ENCODE measurements at places on chromosomes 6 and 20.

- DNase-seq, result no peak
These were observed 62.8 kb downstream of the ATP9A start for GRCh38 chr20:51705400-51705799.

DNA sequence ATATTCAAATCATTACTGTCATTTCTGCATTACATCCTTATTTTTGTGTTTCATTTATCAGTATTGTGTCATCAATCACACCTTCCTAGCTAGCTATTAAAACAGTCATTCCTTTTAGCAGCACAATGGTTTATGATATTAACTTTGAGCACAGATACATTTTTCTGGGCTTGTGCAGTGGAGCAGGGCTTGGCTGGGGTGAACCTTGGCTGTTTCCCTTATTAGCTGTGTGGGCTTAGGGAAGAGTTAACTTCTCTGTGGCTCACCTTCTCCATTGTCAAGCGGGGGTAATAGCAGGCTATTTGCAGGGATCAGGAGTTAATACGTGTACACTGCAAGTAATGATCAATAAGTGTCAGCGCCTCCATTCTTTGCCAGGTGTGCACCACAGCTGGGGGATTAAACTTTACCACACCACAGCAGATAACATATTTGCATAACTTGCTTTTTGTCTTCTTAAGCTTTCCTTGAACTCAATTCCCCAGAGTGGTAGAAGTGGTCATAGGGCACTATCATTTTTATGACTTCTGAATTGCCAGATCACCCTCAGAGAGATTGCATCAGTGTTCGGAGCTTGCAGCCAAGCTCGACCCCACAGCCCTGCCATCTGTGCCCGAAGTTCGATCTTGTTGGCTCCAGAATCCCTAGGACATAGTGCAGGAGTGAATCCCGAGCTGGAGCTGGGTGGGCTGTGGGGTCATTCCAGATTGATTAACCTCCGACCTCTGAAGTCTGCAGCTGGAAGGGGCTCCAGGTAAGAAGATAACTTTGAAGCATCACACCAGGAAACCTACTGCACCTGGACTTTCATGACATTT is 1.5 kb upstream of the PYGB start:
- no peak for DNase-seq

GRCh38 chr20:50874758-50875665 is 56.2 kb downstream of the ADNP start:
- DNase-seq, result no peak

- DNase-seq, result no peak
These were observed 86.0 kb downstream of the UBE3D start for GRCh38 chr6:82979657-82980056.

DNA sequence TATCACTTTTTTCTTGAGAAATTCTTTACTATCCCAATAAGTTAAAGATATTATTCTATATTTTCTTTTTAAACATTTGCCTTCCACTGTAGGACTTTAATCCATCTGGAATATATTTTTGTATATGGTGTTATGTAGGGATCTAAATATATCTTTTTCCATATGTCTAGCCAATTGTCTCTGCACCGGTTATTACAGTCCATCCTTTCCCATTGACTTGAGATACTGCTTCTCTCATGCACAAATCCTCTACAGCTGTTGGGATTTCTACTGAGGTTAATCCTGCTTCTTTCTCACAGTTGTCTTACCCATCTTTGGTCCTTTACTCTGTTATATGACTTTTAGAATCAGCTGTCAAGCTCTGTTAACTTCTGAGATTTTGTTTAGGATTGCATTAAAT is 483.8 kb upstream of the CDH4 start:
- DNase-seq, result no peak

- no peak for DNase-seq
These were observed 67.9 kb downstream of the STK35 start for GRCh38 chr20:2169456-2170088.

DNA sequence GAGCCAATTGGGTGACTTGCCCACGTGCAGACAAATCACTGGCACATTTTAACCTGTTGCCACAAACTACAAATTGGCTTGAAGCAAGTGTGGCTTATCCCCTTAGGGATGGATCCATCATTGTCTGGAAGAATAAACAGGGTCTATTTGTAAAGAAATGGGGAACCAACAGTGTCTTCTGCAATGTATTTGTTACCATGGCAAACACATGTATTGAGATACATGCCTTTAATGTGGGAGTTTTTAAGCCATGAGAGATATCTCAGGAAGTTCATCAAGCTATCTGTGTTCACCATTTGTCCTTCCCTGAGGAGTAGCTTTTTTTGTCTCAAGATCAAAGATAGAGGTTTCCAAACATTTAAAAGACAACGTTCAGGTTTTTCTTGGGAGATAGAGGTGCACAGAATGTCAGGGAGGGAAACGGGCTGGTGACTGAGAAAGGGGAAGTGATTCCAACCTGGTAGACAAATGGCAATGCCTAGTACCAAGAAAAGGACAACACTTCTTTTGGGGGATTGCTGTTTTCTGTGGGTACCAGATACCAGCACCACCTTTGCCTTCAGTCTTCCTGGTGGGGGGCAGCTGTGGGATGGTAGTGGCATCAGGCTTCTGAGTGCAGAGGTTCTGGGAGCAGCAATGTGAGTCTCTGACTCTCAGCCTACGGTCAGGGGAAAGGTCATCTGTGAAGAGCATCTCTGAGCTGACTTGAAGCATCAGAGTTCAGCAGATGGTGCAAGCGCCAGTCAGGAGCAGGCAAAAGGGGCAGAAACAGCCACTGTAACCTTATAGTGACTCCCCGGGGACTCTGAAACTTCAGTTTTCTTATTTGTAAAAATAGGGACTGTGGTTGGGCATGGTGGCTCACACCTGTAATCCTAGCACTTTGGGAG is 20.1 kb upstream of the BCAS1 start:
- DNase-seq, result no peak

GRCh38 chr20:12965870-12966251 is 42.9 kb upstream of the SPTLC3 start:
- no peak for DNase-seq

DNA sequence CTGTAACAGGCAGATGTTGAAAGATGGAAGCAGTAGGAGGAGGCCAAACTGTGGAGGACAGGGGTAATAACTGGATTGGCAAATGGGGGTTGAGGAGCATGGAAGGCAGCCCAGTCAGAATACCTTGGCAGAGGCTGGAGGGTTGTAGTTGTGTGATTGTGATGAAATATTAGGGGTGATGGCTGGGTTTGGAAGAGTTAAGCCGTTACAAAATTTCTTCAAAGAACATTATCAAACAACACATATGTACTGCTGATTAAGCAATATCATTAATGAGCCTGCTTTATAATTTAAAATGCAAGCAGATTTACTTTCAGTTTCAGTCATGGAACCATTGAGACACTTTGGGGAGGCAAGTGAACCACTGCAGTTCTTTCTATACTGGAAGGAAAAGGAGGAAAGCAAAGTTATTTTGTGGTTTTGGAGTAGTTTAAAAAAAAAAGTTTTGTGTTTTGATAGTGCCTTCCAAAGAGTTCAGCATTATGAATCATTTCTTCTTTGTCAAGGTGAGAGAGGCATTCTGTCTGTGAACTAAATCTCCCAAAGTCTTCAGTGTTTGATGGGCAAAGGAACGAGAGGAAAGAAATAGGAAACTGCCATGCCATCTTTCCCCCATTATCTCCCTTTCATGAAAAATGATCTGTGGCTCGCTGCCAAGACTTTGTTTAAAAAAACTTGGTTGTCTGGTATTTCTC is 20.7 kb downstream of the FOXO3 start:
- DNase-seq, result no peak

DNA sequence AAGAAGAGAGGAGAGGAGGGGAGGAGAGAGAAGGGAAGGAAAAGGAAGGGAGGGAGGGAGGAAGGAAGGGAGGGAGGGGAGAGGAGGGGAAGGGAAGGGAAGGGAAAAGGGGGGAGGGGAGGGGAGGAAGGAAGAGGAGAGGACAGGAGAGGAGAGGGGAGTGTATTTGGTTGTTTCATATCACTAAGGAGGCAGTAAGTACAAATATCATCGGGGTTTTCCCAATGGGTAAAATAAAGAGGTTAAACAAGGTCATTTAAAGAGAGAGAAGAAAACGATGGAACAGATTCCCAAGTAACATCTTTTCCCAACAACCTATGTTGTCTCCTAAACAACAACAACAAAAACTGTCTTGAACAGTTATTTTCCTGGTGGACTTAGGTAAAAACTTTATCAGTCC is 43.6 kb downstream of the MBOAT1 start:
- DNase-seq, result no peak

DNA sequence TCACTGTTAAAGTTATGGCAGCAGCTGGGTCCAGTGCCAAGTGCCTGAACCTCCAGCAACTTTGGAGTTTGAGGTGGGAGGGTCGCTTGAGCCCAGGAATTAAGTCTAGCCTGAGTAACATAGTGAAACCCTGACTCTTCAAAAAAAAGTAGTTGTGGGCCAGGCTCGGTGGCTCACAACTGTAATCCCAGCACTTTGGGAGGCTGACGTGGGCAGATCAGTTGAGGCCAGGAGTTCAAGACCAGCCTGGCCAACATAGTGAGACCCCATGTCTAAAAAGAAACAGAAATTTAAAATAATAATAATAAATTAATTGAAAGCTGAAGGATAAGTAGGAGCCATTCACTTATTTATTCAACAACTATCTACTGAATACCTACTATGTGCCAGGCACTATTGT is 33.8 kb downstream of the FKBP5 start:
- DNase-seq, result no peak

GRCh38 chr20:61521687-61522420 is 269.8 kb downstream of the CDH4 start:
- DNase-seq, result no peak

DNA sequence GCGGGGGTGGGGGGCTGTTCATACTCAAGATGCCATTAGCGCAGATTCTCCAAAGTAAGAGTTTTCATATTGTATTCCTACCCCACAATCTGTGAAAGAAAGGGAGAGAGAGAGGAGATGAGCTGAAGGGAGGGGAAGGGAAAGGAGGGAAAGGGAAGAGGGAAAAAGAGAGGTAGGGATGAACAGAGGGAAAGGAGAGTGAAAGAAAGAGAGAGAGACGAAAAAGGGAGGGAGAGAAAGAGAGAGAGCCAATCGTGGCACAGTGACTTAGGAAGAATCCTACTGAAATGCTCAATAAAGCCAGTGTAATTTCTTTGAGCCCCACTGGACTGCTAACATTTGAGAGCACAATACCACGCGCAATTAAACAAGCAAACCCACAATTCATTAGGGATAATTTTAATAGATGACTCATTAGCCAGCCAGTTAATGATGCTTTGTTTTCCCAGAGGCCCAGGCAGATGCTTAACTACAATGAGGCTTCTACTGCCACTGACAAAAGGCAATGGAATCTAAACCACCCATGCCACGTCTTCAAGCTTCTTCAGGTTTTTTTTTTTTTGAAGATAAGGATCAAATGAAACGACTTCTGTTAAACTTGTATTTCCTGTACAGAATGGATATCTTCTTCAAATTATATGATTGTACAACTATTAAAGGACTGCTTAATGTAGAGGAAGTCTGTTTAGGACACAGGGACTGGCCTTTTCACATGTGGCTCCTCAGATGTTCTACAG is 306.8 kb downstream of the FOXC1 start:
- DNase-seq, result no peak

GRCh38 chr6:100466410-100467128 is 1.8 kb upstream of the SIM1 start:
- no peak for DNase-seq

DNA sequence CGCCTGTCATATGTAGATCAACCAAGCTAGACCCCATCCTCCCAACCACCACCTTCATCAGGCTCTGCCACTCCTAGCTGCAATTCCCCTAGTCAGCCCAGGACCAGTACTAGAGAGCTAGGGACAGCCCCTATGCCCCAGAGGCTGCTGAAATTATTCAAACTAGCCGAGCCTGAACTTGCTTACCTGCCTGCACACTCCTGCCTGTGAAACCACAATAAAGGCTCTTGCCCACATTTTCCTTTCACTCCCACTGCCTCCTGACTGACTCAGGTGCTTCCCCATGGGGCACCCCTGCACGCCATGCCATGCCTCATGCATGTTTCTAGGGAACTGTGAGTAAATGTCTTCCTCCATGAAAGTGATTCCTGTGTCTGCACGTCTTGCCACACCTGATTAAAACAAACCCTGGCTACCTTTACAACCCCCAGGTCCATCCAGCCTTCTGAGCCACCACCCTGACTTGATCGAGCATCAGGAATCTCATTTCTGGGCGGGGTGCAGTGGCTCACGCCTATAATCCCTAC is 66.5 kb upstream of the IER3 start:
- DNase-seq, result peak; percentile 63

- no peak for DNase-seq
These were observed 37.5 kb upstream of the FUT9 start for GRCh38 chr6:95978230-95978629.

GRCh38 chr6:136719280-136720044 is 72.8 kb downstream of the MAP3K5 start:
- no peak for DNase-seq

DNA sequence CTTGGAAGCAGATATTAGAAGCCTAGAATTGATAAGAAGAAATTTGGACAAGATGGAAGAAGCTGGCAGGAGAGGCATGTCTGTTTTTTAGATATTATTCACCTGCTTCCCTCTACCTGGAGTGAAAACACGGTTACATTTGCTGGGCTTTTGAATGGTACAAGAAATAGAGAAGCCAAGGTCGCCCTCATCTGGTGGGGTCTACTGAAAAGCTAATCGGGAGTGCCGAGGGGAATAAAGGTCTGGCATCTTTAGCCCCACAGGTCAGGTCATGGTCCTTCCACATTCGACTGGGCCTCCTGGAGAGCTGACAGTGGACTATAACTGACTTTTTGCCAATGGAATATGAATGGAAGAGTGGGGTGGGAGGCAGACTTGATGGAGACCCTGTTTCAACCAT is 4.6 kb upstream of the C2 start:
- no peak for DNase-seq

DNA sequence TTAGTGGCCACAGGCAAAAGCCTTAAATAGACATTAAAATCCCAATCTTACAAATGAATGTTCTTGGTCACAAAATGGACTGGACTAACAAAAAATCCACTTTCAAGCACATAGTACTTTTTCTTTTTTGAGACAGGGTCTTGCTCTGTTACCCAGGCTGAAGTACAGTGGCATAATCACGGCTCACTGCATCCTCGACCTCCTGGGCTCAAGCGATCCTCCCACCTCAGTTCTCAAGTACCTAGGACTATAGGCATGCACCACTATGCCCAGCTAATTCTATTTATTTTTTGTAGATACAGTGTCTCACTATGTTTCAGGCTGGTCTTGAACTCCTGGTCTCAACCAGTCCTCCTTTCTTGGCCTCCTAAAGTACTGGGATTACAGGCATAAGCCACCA is 59.4 kb downstream of the MAP3K5 start:
- no peak for DNase-seq

GRCh38 chr20:34515484-34516246 is 557 bp upstream of the DYNLRB1 start:
- DNase-seq, result peak; percentile 41

GRCh38 chr6:92648364-92649086 is 770.8 kb downstream of the EPHA7 start:
- DNase-seq, result no peak

GRCh38 chr20:46695892-46696291 is 6.6 kb upstream of the TP53RK start:
- DNase-seq, result no peak

DNA sequence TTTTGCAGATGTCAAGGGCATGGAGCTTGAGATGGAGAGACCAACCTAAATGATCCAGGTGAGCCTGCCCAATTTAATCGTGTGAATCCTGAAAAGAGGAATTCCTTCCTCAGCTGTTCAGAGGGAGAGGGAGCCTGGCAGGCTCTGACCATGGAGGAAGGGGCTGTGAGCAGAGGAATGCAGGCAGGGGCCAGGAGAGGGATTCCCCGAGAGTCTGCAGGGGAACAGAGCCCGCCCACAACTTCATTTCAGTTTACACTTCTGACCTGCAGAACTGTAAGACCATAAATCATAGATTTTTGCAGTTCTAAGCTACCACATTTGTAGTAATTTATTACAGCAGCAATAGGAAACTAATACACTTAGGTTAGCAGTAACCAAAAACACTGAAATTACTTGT is 164.1 kb downstream of the TBXT start:
- DNase-seq, result no peak

All from stimulated activated CD8-positive, alpha-beta memory T cell treated with anti-CD3 and anti-CD28 coated beads, Interleukin-2, amount 100 ng/mL, for 48 hours (primary cell).